Muscle of back (tissue), 13 donors: ENCODE measurements at places on chromosomes 12 and 14. TPM values are rescaled to one million over a fixed set of nuclear protein-coding genes. Genes with fewer than 3 reads are reported as not detected.

- DNase-seq, result peak; percentile 52
Observed at GRCh38 chr14:50061664-50062437, 54.5 kb downstream of the VCPKMT start.

GRCh38 chr14:33563901-33564197, 387.0 kb downstream of the EGLN3 start:
- no peak for DNase-seq

GRCh38 chr14:34718750-34719304, 4.4 kb upstream of the CFL2 start:
- peak; percentile 53 for DNase-seq

GRCh38 chr14:92556255-92556741, 42.7 kb downstream of the RIN3 start:
- no peak for DNase-seq

- peak; percentile 4 for DNase-seq
Observed at GRCh38 chr14:78950649-78951048, 780.5 kb downstream of the NRXN3 start.

- peak; percentile 71 for DNase-seq
Observed at GRCh38 chr12:15276088-15276698, 46.1 kb upstream of the PTPRO start.

DNA sequence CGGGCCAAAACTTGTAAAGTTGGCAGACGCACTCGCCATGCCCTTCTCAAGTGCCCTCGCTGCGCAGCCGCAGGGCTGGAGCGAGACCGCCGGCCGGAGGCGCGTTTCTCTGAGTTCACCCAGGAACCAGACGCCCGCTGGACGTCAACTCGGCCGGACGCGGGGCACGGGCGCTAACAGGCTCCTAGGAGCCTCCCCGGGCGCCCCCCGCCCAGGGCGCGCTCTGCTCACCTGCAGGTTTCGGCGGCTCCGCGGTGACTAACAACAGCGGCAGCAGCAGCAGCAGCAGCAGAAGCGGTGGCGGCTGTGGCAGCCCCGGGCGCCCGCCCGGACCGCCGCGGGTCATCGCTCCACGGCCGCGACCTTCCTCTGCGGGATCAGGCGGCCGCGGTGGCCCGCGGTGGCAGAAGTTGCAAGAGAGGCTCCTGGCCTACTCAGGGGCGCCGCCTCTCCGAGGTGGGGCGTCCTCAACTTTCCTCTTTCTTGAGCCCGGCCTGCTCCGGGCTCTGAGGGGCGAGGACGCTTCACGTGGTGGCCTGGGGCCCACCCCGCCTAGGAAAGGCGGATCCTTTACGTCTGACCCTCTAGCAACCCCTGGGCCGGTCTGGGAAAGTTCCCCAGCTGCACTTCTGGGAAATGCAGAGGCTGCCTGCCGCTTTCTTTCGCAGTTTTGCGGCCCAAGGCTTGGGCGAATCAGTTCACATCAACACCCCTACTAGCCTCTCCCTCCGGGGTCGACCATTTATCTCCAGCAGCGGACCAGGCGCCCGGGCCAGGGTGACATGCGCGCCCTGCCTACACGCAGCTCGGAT, at the start of gene PLBD1:
PLBD1 (minus strand) TSS at position 533 of the 812 bp plus-strand sequence; CDS start at position 346, 187 bp downstream.
- peak; percentile 80 for DNase-seq

DNA sequence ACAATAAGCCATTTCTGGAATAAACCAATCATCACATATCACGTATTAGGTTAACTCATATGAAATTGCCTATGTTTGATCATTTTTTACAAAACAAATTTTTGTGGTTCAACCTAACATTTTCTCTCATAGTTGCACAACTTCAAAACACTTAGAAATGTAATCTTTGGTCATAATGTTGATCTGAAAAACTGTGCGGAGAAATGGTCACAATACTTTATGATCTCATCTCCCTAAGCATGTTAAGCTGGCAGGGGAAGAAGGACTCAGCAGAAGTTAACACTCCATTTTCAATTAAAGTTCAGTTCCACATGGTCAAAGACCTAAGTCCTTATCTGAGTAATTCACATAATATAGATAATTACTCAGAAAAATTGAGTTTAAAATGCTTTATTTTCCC, 194.8 kb downstream of the CAPZA3 start:
- no peak for DNase-seq

DNA sequence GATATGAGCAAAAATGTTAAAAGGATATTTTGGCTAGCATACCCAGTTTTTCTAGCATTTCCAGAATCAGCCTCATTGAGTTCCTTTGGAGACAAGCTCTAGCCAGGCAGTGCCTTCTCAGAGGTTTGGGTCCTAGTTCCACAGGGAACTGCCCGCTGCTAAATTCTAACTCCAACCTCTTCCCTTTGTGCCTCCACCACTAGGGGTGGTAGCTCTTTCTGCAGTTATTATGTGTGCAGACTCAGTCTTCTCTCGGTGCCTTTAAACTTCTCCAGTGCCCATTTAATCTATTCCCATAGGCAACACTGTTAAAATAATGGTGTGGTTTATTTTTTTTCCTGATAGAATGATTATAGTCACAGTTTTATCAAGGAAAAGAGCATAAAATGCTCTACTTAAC, 21.5 kb upstream of the SLC25A3 start:
- no peak for DNase-seq

DNA sequence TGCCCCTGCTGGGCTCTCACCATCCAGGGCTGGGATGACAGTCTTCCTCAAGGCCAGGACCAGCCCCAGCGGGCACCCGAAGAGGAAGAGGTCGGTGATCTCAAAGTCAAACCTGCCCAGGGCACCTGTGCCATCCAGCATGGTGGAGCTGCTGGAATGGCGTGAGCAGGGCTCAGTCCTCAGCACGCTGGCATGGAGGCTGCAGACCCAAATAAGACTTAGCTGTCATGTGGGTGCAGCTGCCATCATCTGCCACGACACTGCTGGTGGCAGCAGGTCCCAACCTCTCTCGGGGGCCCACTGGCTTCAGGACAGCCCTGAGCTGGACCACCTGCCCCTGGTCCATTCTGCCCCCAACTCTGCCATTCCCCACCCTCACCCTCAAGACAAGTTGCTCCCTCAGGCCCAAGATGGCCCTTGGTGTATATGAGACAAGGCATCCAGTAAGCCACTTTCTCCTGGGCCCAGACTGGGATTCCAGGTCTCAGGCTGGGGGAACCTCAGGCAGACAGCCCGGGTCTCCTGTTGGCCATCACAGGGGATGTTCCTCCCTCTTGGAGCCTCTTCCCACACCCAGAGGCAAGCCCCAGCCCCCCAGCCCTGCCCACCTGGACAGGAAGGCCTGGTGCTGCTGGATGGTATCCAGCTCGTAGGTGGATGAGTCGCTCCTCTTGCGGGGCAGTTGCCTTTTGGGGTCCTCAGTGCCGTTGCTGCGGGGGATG, 14.5 kb downstream of the ARL6IP4 start:
- DNase-seq, result no peak

GRCh38 chr14:99039331-99040041, 232.5 kb downstream of the BCL11B start:
- DNase-seq, result no peak

DNA sequence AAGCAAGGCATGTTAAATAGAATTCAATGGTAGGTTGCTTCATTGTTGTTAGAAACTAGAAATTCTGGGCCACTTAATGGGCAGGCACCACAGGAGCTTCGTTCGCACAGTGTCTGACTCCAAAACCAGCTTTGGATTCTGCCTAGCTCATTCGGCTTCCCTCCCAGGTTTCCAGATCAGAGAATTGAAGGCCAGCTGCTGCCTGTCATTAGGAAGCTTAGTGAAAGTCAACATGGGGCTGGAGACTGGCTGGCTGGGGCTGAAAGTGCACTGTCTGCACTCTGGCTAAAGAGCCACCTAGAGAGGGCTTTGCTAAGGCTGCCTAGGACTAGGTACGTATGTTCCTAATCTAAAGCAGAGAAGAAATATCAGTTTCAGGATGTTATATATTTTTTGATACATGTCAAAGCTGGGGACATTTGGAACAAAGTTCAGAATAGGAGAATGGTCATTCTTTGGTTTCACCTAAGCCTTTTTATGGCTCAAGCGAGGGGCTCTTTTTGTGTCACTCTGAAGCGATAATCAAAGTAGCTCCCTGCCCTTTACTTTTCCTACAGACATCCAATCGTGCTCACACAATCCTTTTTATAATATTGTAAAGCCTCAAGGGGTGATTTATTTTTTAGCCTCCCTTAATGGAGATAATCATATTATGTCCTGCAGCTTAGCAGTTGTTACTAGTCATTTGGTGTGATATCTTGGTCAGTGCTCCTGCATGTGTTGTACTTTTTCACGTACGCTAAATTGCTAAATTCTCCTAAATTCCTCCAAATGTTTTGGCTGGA, 238.5 kb upstream of the NAV3 start:
- DNase-seq, result no peak

- no peak for DNase-seq
Observed at GRCh38 chr12:4809449-4810218, 89.4 kb downstream of the GALNT8 start.

GRCh38 chr14:67068251-67068650, 121.0 kb upstream of the GARIN2 start:
- DNase-seq, result no peak

GRCh38 chr14:54189748-54190354, 207.0 kb upstream of the CDKN3 start:
- peak; percentile 56 for DNase-seq

GRCh38 chr14:51603495-51603894, 48.2 kb upstream of the FRMD6 start:
- DNase-seq, result no peak

GRCh38 chr12:89016970-89017778, 335.1 kb downstream of the DUSP6 start:
- peak; percentile 62 for DNase-seq

DNA sequence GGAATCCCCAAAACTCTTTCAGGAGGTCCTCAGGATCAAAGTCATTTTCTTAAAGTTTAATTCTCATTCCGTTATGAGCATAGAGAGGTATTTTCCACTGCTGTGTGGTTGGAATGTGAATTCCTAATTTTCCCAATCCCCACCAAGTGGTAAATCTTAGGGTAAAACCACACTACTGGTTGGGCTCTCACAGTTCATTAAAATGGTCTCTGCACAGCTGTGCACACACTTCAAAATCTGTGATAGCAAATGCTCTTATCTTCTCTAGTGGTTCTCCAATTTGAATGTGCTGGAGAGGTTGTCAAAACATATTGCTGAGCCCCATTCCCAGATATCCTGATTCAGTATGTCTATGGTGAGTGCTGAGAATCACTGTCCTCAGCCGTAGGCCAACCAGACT, 189.1 kb downstream of the BMP4 start:
- no peak for DNase-seq

DNA sequence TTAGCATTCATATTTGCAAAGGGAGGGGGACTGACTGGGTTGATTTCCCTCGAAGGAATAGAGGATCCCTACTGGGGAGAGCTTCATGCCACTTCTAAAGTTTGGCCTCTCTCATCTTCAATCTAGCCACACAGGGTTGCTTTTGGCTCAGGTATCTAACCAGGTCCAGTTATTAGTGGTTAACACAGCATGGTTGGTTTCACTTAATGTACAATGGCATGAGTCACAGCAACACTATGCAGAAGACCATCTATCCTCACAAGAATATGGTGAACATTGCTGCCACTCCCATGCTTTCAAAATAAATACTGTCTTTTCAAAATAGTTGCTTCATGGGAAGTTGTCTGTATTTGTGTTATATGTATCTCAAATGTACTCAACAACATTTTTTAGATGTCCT, 6.6 kb upstream of the RAB3IP start:
- DNase-seq, result no peak

DNA sequence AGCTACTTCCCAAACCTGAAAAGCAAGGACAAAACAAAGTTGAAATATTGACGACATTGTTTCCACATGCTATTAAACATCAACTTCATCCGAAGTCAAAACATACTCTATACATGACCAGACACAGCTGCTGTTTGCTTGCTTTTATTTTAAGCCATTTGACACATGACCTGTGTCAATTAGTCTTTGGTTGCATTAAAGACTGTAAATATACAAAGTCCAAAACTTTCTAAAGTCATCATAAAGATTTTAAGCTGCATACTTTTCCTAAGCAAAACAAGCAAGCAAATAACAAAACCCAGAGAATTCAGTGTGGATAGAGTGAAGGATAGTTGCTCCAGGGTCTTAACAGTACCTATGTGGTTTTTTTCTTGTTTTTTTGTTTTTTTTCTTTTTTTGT, 21.8 kb downstream of the HAL start:
- DNase-seq, result no peak

- DNase-seq, result no peak
Observed at GRCh38 chr12:26976687-26977086, 37.5 kb downstream of the TM7SF3 start.

DNA sequence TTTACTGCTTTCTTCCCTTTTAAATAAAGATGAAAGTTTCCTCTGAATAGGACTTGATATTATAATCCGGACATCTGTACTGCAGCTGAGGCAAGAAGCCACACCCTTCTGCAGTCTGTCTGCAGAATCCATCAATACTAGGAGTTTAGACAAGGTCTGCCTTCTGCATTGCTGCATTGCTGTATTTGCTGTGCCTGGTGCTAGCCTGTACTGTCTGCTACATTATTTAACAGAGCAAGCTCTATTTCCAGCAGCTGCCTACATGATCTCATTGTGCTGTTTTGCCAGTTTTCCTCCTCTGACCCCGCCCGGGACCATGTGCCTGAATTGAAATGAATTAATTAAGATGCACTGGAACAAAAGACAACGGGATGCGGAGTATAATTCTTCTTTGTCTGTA, 1.7 kb downstream of the TUBA1A start:
- DNase-seq, result peak; percentile 73

DNA sequence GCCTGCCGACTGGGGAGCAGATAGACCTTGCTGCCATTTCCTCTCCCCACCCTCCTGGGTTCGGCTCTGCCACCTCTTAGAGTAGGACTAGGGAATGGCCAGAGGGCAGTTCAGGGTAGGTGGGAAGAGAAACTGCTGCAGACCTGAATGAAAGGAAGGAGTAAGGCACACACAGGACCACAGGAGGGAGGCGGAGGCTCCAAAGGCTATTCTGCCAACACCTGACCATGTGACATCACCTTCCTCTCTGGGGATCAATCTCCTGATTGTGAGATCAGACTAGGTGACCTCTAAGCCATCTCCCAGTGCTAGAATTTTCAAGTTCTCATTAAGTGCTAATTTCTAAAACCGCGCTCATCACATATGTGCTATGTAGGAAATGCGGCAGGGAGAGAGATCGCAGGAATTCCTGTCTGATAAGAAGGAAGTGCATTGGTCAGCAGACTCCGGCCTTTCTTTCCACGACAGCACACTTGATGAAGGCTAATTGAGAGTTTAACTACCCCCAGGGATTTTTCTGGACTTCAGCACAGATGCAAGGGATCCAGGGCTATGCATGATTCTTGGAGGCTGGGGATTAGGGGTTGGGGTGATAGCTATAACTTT, 11.5 kb upstream of the TSPAN11 start:
- DNase-seq, result no peak

KRT73 gene
- polyA plus RNA-seq, result not detected

SIX6 gene
- not detected for polyA plus RNA-seq

ZNF605 gene
- polyA plus RNA-seq, result 16.9 TPM

ZNF705A gene
- not detected for polyA plus RNA-seq

ITGB7 gene
- polyA plus RNA-seq, result 1.1 TPM

PSMB5 gene
- polyA plus RNA-seq, result 205 TPM

TBX5 gene
- 0.36 TPM for polyA plus RNA-seq

SPRING1 gene
- polyA plus RNA-seq, result 13.3 TPM

LHX5 gene
- not detected for polyA plus RNA-seq

DAD1 gene
- 157 TPM for polyA plus RNA-seq

RHEBL1 gene
- polyA plus RNA-seq, result 1.5 TPM

KLRC2 gene
- not detected for polyA plus RNA-seq

LTBR gene
- polyA plus RNA-seq, result 33.5 TPM

CCDC198 gene
- polyA plus RNA-seq, result not detected

CDKN3 gene
- 28.1 TPM for polyA plus RNA-seq

FBLN5 gene
- 138 TPM for polyA plus RNA-seq

DCAF11 gene
- 41.3 TPM for polyA plus RNA-seq
